Stimulated activated CD4-positive, alpha-beta T cell treated with anti-CD3 and anti-CD28 coated beads, TNF-alpha, amount 100 ng/mL, for 1 hour (primary cell): ENCODE measurements at places on chromosomes 3 and 15.

DNA sequence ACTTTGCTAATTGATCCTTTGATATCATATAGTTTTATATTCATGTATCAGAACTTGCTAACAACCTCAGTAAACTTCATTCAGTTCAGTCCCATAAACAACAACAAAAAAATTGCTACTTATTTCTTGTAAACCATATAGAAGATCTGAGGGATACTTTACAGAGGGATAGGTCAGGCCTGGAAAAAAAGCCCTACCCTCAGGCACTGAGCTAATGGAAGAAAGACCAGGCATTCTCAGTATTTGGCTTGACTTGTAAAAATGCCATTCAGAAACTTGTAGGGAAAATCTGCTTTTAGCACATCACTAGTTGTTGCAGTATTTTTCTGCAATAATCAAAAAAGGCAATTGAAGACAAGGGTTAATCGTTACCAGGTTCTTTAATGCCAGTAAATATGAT, 33.1 kb downstream of the ARMC8 start:
- DNase-seq, result no peak

GRCh38 chr15:36844534-36844998, 255.8 kb downstream of the MEIS2 start:
- DNase-seq, result no peak

DNA sequence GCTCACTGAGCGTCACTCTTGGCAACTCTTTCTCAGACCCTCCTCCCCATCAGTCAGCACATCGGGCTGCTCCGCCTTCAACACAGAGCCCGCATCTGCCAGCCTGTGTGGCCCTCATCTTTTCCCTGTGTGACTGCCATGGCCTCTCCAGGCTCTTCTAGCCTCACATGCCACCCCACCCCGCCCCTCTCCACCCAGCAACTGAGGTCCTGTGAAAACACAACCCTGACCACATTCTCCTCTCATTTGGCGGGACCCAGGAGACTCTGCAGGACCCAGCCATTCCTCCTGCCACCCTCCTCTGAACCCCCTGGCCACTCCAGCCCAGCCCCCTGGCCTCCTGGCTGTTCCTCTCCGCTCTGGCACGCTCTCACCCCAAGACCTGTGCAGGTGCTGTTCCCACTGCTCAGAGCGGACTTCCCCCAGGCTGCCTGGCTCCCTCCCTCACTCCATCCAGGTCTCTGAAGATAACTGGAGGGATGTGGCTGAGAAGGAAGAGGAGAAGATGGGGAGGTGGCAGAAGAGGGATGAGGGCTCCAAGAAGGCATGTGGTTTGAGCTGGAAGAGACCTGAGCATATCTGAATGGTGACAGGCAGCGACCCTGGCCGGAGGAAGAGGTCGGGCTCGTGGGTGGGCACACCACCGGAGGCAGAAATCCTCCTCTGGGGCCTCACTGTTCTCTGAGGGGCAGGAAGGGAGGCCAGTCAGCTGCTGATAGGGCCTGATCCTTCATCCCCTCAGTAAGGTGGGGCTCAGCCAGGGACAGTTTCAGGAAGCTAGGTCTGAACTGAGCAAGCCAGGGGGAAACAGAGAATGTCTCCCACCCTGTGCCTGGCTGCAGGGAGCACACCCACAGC, 111.2 kb upstream of the RPL32 start:
- DNase-seq, result no peak

DNA sequence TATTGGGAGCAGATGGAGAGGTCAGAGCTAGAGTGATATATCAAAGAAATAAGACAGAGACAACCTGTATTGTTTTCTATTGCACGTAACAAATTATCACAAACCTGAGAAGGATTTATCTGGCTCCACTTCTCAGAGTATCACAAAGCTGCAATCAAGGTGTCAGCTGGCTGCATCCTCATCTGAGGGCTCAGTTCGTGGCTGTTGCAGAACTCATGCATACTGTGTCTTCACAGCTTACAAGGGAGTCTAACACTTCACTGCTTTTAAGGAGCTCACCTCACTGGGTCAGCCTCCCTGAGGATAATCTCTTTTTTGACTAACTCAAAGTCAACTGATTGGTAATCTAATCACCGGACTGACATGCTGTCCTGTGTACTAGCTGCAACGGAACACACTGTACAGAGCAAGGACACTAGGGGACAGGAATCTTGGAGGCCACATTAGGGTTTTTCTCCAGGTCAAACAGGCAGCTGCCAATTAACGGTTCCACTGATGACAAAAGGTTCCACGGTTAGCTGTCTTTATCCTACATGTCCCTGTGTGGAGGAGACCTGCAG, 1006.8 kb upstream of the SEMA6D start:
- no peak for DNase-seq

GRCh38 chr15:51516291-51516690, 106.3 kb downstream of the DMXL2 start:
- DNase-seq, result no peak

DNA sequence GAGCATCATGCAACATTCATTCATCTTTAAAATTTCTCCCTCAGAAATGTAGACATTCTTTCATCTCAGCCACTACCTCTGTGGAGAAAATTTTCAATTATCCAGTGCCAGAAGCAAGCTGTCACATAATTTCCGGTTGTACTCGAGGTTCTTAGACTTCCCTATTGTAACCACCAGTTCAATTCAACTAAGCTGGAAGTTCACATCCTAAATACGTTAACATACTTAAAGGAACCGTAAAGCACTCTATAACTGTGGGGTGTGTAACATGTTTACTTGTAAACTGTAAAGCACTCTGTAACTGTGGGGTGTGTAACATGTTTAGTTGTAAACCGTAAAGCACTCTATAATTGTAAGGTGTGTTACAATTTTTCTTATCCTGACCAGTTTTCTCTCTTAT, 150.3 kb downstream of the PLCL2 start:
- no peak for DNase-seq

DNA sequence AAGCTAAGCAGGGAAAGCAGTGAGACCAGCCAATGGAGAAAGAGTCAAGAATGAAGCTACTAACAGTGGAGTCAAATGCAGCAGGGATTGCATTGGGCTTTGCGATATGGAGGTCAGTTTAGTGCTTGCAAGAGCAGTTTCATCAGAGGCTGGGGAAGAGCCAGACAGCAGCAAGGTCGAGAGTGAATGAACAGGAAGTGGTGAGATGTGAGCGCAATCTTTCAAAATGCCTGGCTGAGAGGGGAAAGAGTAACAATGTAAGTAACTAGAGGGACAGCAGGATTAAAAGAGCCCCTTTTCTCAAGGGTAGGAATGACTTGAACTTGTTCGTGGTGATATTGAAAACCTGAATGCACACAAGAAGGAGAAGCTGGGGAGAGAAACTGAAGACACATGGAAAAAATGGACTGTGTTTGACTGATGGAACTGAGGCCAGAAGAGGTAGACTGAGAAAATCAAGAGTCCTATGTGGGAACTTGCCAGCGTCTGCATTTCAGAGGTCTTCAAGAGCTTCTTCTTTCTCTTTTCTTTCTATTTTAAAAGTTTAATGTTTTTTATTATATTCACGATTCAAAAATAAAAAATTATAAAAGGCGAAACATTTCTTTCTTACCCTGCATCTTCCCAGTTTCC, 30.6 kb upstream of the GPR160 start:
- DNase-seq, result no peak

GRCh38 chr3:149547413-149547812, 72.9 kb downstream of the TM4SF4 start:
- DNase-seq, result no peak

DNA sequence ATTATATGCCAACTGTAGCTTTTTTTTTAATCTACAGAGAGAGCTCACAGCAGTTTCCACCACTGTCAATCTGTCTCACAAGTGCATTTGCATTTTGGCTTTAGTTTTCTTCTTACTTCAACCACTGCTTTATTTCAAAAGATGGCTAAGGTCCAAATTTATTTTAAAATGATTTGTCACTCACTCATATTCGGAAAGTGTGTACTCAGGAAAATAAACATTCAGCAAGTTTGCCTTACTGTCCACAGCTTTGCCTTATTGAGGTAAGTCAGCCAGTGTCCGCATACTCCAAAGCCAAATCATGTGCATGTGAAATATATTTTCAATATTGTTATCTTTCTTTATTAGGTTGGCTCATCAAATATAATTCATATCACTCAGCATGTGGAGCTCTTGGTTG, 240.7 kb upstream of the ARHGEF26 start:
- DNase-seq, result no peak

GRCh38 chr3:187011915-187012314, 81.6 kb downstream of the ST6GAL1 start:
- no peak for DNase-seq

DNA sequence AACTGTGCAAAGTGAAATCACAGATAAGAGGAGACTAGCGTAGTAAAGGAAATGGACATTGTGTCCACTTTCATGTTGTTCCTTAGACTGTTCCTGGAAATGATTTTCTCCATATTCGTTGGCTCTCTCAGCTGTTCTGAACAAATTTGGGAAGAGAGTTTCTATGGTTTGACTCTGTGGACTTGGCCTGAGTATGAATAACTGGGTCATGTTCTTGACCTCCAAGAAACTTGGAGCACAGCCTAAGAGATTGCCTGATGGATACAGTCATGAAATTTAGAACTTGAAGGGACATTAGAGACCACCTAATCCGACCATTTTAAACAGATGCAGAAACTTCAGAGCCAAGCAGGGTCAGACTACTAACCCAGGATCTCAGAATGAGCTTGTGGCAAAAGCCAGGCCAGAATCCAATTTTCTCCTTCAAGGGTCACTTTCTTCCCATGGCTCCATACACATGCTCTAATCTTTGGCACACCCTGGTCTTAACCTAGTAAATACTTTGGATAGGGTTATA, 430.4 kb downstream of the RBMS3 start:
- no peak for DNase-seq

DNA sequence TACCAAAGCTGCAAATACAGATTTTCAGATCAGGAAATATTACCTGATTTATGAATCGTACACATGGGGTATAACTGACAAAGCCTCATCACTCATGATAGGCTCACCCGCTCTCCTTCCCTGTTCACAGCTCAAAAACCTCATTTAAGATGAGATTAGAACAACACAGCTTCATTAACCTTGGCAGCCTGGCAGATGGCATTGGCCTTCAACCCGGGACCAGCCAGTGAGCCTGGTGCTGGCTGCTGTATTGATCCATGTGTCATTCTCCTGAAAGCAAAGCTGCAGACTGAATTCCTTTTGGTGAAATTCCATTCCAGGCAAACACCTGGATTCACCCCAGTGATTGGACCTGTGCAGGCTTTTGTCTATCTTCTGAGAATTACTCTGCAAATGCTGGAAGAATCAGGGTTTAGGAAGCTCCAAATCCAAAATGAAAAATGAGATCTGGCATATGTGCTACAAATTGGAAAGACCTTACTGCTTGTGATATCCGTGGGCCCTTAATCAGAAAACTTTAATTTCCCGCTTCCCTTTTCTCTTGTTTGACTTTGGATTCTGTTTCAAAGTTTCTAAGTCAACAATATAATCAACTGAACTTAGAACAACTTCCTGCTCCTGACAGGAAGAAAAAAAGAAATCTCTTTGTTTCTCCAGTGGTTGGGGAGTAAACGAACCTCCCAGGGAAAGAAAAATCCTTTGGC, 189.1 kb upstream of the KBTBD8 start:
- no peak for DNase-seq

DNA sequence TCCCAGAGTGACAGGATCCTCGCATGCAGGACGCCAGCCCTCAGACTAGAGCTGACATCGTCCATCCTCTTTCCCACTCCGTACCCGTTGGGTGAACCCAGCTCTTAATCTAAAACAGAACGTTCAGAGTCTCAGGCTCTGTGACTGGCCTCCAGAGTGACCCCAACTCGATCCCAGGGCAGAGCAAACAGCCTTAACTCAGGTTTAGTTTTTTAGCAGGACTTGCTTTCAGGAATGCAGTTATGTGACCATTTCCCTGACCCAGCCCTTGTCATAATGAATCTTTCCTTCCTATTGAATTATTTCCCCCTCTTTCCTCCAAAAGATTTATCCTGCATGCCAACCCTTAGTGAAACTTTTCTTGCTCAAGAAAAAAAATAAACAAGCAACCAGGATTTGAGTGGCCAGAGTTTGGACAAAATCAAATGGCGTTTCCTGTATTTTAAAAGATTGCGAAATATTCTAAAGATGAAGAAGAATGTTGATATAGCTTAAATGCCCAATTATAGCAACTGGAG, 47.8 kb upstream of the RARB start:
- DNase-seq, result no peak

DNA sequence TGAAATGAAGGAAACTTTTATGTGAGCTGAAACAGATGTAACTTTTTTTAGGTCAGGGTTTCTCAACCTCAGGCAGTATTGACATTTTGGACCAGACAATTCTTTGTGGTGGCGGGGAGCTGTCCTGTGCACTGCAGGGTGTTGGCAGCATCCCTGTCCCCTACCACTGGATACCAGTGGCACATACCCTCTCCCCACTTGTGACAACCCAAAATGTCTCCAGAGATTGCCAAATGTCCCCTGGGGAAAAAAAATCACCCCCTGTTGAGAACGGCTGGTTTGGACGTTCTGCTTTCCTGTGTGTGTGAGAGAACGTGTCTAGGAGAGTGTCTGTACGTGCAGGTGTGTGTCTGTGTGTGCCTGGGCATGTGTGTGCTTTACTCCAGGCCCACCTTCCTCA, 30.7 kb upstream of the GRIP2 start:
- no peak for DNase-seq
